ENCODE measurements at places on chromosomes 7 and 10. TPM values are rescaled to one million over a fixed set of nuclear protein-coding genes. Genes with fewer than 3 reads are reported as not detected.

GRCh38 chr7:24920451-24921361 is 59.3 kb downstream of the OSBPL3 start:
- DNase-seq = no peak

- DNase-seq = peak; percentile 24
Observed at GRCh38 chr10:116001262-116001857, 271.6 kb downstream of the GFRA1 start.

GRCh38 chr7:51029131-51029530 is 246.4 kb upstream of the GRB10 start:
- peak; percentile 33 for DNase-seq

DNA sequence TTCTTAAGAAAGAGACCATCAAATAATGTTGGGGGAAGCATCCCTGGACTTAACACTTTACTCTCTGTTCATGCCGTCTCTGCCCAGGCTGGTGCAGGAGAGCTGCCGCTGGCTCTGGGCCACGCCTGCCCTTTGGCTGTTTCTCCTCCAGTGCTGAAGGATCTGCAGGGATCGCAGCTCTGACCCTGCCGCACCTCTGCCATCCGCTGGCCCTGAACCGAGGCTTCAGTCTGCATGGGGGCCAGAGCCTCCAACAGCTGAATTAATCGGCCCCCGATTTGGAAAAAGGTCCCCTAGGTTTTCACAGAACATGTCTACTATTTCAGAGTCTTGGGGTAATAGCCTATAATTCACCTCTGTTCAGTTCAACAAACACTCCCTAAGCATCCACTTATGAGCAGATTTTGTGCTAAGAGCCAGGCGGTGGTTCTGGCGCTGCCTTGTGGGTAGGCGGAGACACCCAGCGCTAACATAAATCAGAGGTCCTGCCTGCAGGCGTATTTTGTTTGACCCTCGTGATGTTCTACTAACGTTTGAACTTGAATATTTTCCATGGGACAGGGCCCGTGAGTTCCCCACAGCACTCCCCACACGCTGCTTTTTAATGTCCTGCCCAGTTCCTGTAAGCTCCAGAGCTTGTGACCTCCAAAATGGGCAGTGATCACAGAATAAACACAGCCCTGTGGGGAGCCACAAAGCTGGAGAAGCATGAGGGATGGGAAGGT is 99.0 kb downstream of the DYNC2I1 start:
- DNase-seq = no peak

- peak; percentile 77 for DNase-seq
Observed at GRCh38 chr7:116953372-116953905, at the start of gene ST7. Gene ST7 (plus strand): TSS chr7:116953501. CDS start chr7:116953541, 40 bp downstream.

DNA sequence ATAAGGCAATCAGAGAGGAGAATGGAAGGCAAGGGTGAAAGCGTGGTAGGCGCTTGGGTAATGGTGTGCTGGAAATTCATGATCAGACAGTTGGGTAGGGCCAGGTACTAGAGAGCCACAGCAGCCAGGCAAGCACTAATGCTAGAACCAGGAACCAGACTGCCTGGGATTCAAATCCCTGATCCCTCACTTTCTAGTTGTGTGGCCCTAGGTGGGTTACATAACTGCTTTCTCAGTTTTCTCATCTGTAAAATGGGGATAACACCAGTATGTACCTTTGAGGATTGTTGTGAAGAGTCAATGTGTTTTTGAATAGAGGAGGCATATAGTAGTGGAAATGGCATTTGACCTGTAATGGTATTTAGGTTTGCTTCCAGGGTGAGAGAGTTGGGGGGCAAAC is 225.9 kb downstream of the LRMDA start:
- DNase-seq = no peak

DNA sequence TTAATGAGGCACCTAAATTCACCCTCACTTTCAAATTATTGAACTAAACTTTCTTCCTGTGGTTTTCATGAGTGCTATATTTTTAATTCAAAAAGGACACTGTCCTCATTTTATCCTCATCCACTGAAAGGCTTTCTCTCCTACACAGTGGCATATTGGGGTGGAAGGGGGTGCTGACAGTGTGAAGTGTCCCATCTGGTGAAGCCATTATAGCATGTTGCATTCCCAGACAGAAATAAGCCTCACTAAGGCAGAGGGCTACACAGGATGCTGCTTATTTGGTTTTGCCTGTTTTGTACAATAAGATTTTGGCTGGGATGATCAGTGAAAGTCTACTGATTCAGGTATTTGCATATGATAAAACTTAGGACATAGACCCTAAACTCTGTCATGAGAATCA is 82.4 kb upstream of the INHBA start:
- no peak for DNase-seq

- DNase-seq = peak; percentile 20
Observed at GRCh38 chr10:20100171-20100570, 283.9 kb downstream of the PLXDC2 start.

DNA sequence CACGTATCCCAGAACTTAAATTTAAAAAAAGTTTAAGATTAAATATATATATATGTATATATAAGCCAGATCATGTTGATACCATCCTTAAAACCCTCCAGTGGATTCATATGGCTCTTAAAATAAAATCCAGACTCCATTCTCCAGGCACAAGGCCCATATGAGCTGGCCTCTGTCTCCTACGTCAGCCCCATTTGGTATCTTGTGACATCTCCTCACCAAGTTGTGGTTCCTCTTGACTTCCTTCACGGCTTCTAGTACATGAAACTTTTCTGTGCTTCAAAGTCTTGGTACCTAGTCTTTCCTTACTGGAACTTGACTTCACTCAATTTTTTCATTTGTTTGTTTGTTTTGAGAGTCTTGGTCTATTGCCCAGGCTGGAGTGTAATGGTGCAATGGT is 61.3 kb downstream of the PRLHR start:
- no peak for DNase-seq

GRCh38 chr10:5467207-5467535 is 32.2 kb downstream of the CALML5 start:
- DNase-seq = no peak

DNA sequence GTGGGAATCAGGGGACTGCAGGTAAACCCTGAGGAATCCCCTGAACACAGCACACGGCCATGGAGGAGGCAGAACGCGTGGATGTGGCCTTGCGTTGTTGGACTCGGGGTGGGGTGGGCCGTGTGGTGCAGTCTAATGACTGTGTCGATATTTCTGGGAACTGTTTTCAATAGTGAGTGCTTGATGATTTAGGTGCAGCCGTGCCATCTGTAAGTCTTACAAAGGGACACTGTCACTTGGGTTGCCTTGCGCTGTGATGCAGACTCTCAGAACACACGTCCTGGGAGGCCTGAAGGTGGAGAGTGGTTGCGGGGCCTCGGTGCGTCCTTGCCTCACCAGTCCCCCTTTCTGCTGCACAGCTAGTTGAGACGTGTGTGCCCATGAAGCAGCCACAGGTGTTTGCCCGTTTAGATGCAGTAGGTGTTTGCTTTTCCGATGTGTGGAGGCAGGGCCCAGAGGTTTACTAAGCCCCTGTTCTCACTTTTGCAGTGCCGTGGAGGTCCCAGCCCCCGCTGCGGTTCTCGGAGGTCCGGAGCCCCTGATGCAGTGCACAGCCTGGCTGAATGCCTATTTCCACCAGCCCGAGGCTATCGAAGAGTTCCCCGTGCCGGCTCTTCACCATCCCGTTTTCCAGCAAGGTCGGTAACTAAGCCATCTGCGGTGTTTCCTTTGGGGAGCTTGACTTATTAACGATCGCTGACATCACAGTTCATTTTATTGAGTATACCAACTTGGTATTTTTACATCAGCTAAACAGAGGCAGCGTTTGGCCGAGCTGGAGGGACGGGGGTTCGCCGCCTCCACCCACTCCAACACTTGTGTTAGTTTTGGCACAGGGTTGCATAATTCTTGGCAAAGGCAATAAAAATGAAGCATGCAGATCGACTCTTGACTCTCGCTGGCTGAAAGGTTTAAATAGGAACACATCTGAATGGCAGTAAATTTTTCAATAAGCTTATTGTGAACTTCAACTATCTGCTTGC is 240.7 kb downstream of the MGMT start:
- DNase-seq = no peak

The HACD1 gene
- total RNA-seq = 37.5 TPM

The UNCX gene
- not detected for total RNA-seq

The TEX47 gene
- total RNA-seq = not detected

The ANKRD22 gene
- not detected for total RNA-seq
